Urinary bladder (tissue), 4 donors: ENCODE measurements at places on chromosomes 12 and 14. TPM values are rescaled to one million over a fixed set of nuclear protein-coding genes. Genes with fewer than 3 reads are reported as not detected.

Gene IAPP
- not detected for total RNA-seq

DNA sequence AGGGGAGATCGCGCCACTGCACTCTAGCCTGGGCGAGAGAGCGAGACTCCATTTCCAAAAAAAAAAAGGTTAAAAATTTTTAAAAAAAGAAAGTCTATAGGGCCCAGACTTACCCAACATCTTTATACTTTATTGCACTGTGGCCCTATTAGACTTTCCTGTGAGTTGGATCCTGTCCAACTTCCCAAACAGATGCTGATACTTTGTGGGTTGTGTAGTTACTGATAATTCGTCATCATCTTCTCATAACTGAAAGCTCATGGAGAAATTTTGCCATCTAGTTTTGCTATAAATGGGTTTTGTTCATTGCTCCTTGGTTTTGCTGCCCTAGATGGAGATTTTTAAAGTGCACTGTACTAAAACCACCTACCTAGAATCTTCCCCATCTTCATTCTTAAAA, 31.1 kb downstream of the APOBEC1 start:
- DNase-seq = no peak

GRCh38 chr12:33596061-33596460, 156.4 kb upstream of the SYT10 start:
- no peak for DNase-seq

- no peak for DNase-seq
Observed at GRCh38 chr14:101045511-101045910, 142.0 kb upstream of the RTL1 start.

Gene ABCD2
- 5.1 TPM for total RNA-seq

Gene LRRC10
- total RNA-seq = not detected

DNA sequence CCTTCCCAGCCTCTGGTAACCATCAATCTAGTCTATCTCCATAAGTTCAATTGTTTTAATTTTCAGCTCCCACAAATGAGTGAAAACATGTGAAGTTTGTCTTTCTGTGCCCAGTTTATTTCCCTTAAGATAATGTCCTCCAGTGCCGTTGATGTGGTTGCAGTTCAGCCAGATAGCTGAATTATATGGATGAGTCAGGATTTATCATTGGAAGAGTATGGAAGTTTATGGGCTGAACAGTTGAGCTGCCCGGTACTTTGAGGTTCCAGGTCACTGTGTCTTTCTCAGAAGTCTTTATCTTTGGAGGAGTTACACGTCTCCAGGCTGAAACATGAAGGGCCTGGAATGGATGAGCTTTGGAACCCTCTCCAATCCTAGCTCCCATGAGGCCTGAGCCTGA, 120.1 kb downstream of the ASCL4 start:
- DNase-seq = no peak

DNA sequence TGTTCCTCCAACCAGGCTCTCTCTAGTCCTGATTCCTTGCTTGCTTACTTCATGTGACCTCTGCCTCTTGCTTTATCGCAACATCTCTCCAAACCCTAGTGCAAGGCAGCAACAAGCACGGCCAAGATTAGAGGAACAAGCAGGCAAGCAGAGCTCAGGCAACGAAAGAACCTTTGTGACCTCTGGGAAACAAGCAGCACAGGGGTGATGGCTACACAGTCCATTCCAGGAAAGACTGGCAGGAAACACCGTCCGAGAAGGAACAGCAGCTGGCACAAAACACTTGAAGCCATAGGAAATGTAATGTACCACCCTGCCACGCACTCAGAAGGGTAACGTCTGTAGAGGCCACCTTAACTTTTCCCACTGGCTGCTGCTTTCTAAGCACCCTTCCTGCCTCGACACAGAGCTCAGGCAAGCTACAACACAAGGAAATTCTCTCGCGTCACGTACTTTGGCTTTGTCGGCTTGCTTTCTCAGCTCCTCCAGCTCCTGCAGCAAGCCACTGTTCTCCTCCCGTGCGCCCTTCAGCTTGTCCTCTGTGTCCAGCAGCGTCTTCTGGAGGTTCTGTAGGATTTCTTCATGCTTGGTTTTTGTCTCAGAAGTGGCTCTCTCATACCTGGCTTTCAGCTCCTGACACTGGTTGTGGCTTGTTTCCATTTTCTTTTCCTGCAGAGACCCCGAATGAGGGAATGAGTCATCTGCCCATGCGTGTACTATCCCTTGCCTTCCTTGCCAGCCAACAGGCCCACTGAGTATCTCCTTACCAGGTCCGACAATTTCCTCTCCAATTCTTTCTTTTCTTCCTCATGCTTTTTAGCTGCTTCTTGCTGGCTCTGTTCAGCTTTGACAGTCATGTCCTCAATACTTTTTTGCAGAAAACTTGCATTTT, 61.4 kb upstream of the VPS33A start:
- DNase-seq = no peak

Gene VSX2
- total RNA-seq = not detected

Gene IRAK3
- 40.3 TPM for total RNA-seq

Gene SARNP
- 86.2 TPM for total RNA-seq

Gene TEX52
- not detected for total RNA-seq

- no peak for DNase-seq
Observed at GRCh38 chr14:55893705-55894104, 224.5 kb upstream of the PELI2 start.

- no peak for DNase-seq
Observed at GRCh38 chr12:49792976-49793580, 35.1 kb downstream of the NCKAP5L start.

DNA sequence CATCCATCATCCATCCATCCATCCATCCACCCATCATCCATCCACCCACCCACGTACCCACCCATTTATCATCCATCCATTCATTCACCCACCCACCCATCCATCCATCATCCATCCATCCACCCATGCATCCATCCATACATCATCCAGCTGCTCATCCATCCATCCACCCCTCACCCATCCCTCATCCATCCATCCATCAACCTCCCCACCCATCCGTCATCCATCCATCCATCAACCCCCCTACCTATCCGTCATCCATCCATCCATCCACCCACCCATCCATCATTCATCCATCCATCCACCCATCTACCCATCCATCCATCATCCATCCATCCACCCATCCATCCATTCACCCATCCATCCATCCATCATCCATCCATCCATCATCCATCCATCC, 306.2 kb upstream of the SFSWAP start:
- no peak for DNase-seq

DNA sequence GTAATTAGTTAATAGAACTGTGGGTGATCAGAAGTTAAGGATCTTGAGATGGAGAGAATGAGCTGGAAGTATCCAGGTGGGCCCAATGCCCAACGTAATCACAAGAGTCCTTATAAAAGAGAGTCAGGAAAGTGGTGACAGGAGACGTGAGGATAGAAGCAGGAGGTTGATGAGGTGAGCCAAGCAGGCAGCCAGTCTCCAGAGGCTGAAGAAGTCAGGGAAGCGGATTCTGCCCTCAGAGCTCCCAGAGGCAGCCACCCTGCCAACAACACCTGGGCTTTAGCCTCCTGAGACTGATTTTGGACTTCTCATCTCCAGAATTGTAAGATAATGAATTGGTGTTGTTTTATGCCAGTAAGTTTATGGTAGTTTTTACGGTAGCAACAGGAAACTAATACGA, 10.1 kb upstream of the SAV1 start:
- DNase-seq = no peak

Gene BIN2
- total RNA-seq = 2.3 TPM

Gene SDR9C7
- not detected for total RNA-seq

DNA sequence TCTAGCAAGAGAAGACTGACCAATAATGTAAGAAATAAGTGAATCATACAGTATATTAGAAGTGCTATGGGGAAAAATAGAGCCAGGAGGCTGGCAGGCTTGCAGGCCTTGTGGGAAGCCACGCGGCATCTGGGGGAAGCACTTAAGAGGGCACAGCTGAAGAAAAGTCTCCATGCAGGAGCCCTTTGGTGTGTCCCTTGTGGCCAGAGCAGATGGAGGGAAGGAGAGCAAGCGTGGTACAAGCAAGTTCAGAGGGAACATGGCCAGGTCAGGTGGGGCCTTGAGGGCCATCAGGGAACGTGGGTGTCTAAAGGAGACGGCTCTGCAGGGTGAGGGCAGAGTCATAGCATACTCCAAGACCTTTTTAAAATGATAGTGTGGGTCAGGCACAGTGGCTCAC, 51.7 kb downstream of the LRRC74A start:
- DNase-seq = no peak

GRCh38 chr12:46483572-46484395, 111.2 kb upstream of the SLC38A2 start:
- DNase-seq = no peak

GRCh38 chr14:34450542-34450915, 11.5 kb downstream of the SPTSSA start:
- DNase-seq = no peak

DNA sequence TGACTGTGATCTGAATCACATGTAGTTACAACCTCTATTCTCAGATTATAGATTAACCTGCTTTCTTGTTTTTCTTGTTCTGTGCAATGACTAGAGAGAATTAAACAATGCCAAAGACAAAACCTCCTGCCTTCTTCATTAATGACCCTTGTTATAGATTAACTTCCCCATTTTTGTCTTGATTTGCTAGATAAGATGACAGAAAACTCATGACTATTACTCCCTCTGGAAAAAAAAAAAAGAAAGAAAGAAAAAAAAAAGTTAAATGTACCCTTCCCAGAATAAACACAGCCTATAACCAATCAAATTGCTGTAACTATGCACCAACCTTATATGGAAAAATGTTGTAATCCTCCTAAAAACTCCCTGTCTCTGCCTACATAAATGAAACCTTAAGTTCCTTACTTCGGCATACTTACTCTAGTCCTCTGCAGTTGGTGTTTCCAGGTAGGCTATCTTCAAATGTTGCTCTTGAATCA, 41.1 kb upstream of the PCED1B start:
- DNase-seq = peak; percentile 68

Gene CBX5
- 83.2 TPM for total RNA-seq

DNA sequence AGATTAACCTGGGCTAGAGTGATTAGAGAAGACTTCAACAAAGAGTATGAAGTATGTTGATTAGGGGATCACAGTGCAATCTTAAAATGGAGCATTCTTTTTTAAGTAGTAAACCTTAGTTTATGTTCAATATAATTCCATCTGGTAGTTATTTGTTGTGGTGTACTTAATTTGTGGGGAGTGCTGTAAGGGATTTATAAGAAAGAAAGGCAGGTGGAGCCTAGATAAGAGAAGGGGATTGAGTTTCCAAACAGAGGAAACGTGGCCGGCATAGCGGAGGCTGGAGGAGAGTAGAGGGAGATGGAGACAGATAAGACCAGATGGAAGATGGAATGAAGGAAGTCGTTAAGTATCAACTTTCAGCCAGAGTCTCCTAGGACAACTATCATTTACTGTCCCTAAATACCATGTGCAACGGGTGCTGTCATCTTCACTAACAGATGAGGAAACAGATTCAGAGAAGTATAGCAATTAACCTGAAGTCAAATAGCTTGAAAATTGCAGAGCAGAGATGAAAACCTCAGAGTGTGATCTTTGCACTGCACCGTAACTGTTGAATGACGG, 38.1 kb downstream of the GOLGA5 start:
- DNase-seq = no peak

DNA sequence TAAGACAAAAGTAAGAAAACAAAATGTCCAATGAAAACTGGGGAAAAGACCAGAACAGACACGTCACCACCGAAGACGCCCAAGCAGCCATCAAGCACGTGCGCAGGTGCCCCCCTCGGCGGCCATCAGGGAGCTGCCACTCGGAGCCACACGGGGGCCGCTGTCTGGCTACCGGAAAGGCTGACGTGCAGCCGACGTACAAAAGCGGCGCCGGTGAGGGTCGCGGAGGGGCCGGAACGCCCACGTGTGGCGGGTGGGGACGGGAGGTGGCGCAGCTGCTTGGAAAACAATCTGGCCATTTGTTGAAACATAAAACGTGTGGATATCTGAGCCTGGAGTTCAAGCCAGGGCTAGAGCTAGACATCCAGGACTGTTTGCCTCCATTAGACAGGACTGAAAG, 60.7 kb downstream of the GALNT9 start:
- no peak for DNase-seq

Gene RAB2B
- total RNA-seq = 34.3 TPM

- no peak for DNase-seq
Observed at GRCh38 chr14:89503431-89503996, 86.5 kb upstream of the FOXN3 start.

- DNase-seq = no peak
Observed at GRCh38 chr12:115049614-115050013, 365.6 kb upstream of the TBX3 start.

DNA sequence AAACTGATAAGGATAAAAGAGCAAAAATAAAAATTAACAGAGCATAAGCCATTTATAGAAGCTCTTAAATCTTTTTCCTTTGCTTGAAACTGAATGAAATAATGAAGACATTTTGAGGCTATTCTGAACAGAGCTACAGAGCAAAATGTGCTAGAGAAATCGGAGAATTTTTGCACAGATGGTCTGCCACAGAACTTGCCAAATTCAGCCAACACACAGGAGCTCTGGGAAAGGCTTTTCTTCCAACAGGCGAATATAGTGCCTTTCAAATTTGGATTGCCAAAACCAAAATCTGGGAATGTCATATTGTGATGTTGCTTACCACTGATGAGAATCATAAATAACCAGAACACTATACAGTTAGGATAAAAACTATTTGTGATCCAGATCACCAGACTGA, 406.3 kb downstream of the RPL10L start:
- DNase-seq = no peak

DNA sequence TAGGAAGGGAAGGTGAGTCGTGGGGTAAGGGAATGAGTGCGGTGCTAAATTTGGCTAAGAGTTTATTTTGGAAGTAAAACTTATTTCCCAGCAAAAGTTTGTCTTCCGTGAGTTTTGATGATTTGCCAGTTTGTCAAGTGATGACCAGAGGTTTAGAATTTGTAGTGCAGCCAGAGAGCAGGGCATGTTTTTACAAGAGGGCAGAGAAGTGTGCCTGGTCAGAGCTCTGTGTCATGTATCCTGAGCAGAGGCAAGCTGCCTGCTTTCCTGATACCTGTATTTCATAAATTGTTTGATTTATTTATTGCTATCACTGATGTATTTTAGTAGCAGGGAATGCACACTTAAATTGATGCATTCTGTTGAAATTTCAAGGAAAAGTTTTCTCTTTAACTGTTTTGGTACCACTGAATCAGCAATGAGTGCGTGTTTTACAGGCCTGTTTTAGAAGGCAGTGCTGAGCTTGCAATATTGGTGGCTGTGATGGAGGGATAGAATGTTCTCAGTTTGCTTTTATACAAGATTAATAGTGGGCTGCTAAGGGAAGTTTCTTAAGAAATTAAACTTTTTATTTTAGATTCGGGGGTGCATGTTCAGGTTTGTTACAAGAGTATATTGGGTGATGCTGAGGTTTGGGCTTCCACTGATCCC, 19.7 kb upstream of the RD3L start:
- no peak for DNase-seq
